ENCODE measurements at places on chromosomes 12 and 14.

DNA sequence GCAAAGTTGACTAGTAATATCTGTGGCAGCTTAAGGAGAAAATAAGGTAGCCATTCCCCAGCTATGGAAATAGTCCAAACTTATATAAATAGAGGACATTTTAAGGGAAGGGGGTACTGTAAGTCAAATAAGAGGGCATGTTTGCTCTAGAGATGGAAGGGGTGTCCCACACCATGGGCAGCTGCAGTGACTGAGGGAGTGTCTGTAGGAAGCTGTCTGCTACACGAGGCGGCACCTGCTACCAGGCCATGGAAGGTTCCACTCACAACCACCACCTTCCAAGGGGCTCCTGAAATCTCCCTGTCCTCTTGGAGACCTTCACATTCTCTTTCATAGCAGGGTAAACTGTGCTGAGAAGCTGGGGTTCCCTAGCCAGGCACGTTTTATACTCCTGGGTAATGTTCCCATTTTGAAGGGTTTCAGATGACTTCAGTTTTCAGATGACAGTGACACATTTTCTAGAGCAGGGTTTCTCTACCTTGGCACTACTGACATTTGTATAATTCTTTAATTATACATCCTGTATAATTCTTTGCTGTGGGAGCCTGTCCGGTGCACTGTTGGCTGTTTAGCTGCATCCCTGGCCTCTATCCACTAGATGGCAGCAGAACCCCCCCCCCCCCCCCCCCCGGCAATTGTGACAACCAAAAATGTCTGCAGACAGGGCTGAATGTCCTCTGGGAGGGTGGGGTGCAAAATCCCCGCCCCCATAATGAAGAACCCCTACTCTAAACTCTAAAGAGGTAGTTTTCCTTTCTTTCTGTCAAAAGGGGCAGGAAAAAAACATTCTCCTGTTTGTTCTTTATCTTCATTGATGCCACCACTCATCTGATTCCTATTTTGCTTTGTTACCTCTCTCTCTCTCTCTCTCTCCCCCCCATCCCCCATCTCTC lies 11.6 kb upstream of the SMCO2 start:
- H3K27me3 ChIP-seq: no peaks in the 10 kb centered on the region
- H3K27ac ChIP-seq: no peak overlapping the region
- H3K4me3 ChIP-seq: no peak overlapping the region

GRCh38 chr14:81125536-81125935 lies 95.2 kb downstream of the GTF2A1 start:
- no peak for DNase-seq
- H3K4me3 ChIP-seq: no peak overlapping the region
- no peaks in the 10 kb centered on the region for H3K27me3 ChIP-seq
- no peak overlapping the region for H3K27ac ChIP-seq
- no peaks in the 10 kb centered on the region for H3K4me1 ChIP-seq
- H3K36me3 ChIP-seq: no peaks in the 10 kb centered on the region

DNA sequence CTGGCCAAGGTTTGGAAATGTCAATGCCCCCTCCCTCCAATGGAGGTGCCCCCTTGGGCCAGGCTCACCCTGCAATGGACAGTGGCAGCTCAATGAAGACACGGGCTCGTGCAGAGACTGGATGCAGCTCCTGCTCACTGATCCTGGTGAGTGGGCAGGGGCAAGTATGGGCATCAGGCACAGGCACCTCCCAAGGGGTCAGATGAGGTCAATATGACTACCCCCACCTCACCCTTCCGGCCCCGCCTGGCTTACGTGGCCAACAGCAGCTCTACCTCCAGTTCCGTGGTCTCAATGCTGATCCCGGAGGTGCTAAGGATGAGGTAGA lies 13.6 kb downstream of the ITGA7 start:
- no peak overlapping the region for H3K4me3 ChIP-seq
- DNase-seq: no peak
- H3K4me1 ChIP-seq: no peaks in the 10 kb centered on the region
- no peaks in the 10 kb centered on the region for H3K36me3 ChIP-seq
- H3K27ac ChIP-seq: no peak overlapping the region
- no peaks in the 10 kb centered on the region for H3K27me3 ChIP-seq

- H3K36me3 ChIP-seq: no peaks in the 10 kb centered on the region
- H3K27ac ChIP-seq: no peak overlapping the region
- DNase-seq: no peak
- no peak overlapping the region for H3K4me3 ChIP-seq
- H3K27me3 ChIP-seq: no peaks in the 10 kb centered on the region
- peaks cover 14% of the 10 kb centered on the region for H3K4me1 ChIP-seq
These were observed 38.2 kb downstream of the TMBIM6 start for GRCh38 chr12:49779581-49779980.

- H3K4me1 ChIP-seq: no peaks in the 10 kb centered on the region
- peaks cover 44% of the 10 kb centered on the region for H3K36me3 ChIP-seq
- no peak overlapping the region for H3K4me3 ChIP-seq
These were observed 35.7 kb downstream of the RAD9B start for GRCh38 chr12:110537605-110538409.

DNA sequence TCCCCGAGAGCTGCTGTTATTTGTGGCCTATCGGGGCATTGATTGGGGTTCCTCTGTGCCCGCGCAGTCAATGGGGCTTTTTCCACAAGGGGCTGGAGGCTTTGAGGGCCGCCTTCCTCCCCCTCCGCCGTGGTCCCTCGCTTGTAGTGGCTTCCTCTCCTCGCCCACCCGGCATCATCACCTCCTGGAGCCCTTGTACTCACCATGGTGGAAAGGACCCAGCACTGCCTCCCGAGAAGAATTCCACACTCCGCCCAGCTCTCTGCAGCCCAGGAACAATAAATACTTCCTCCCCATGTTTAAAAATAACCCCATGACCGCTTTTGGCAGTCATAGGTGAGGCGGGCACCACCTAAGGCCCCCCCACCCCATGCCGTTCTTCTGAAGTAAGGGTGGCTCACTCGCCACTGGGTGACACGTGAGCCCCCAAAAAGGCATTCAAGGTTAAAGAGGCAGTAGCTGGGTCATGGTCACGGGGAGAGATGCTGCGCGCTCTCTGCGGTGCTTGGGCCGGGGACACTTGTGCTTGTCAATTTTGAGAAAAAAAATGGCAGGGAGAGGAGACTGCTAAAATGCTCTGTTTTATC lies at the start of gene MYL2:
Gene MYL2 (minus strand): TSS at position 256 of the 587 bp plus-strand sequence. CDS start 50 bp downstream, at position 206.
- no peaks in the 10 kb centered on the region for H3K36me3 ChIP-seq
- no peaks in the 10 kb centered on the region for H3K4me1 ChIP-seq
- H3K4me3 ChIP-seq: no peak within 1 kb of the TSS
- no peak within 1 kb of the TSS for H3K27ac ChIP-seq

GRCh38 chr12:31900271-31900670 lies 58.9 kb upstream of the RESF1 start:
- H3K4me1 ChIP-seq: peaks cover 41% of the 10 kb centered on the region
- H3K27me3 ChIP-seq: no peaks in the 10 kb centered on the region
- no peak overlapping the region for H3K4me3 ChIP-seq
- no peak for DNase-seq
- no peaks in the 10 kb centered on the region for H3K36me3 ChIP-seq

- H3K36me3 ChIP-seq: no peaks in the 10 kb centered on the region
- no peaks in the 10 kb centered on the region for H3K4me1 ChIP-seq
- no peak overlapping the region for H3K4me3 ChIP-seq
- no peak for DNase-seq
- no peak overlapping the region for H3K27ac ChIP-seq
These were observed 36.4 kb upstream of the SMOC1 start for GRCh38 chr14:69842686-69843420.

GRCh38 chr12:120316798-120317223 lies 10.8 kb downstream of the PLA2G1B start:
- DNase-seq: no peak
- H3K4me1 ChIP-seq: peaks cover 12% of the 10 kb centered on the region

DNA sequence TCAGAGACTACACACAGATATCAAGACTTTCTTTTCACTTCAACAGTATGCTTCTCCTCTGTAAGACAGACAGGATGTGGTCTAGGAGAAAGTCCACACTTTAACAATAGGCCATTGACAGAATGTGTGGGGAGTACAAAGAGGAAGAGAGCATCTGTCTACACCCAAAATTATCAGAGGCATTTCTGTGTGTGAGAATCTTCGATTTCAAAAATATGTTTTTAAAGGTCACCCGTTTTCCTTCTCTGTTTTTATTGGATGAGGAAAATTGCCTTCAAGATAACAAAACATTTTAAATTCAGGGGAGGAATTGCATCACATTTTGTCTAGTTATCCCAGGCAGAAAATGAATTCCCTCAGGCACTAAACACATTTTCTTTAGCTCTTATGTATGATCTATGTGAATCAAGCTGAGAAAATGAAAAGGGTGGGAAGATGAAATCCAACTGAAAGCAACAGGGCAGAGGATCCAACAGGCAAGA lies 16.4 kb downstream of the NAV3 start:
- no peak for DNase-seq
- no peak overlapping the region for H3K27ac ChIP-seq
- H3K4me1 ChIP-seq: no peaks in the 10 kb centered on the region
- no peaks in the 10 kb centered on the region for H3K27me3 ChIP-seq

DNA sequence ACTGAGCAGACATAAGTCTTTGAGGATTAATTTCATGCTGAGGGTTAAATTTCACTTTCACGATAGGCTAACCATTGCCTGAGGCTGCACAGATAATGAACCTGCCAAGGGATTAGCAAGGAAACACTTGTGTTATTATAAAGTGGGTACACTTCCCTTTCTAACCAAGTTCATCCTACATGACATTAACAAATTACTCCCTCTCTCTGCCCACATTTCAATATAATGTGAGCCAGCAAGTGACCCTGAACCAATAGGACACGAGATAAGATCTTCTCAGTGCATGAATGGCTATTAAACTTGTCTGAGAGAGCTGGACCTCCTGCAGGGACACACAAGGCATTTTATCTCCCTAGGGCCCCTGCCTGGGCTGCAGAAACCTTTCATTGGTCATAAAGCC lies 173.5 kb downstream of the PAX9 start:
- no peaks in the 10 kb centered on the region for H3K4me1 ChIP-seq
- DNase-seq: no peak
- H3K36me3 ChIP-seq: no peaks in the 10 kb centered on the region
- H3K27me3 ChIP-seq: no peaks in the 10 kb centered on the region
- H3K27ac ChIP-seq: no peak overlapping the region

GRCh38 chr14:53399057-53399456 lies 245.9 kb upstream of the DDHD1 start:
- no peak overlapping the region for H3K27ac ChIP-seq
- DNase-seq: no peak
- H3K4me3 ChIP-seq: no peak overlapping the region
- H3K27me3 ChIP-seq: no peaks in the 10 kb centered on the region
- no peaks in the 10 kb centered on the region for H3K36me3 ChIP-seq
- no peaks in the 10 kb centered on the region for H3K4me1 ChIP-seq

- H3K4me1 ChIP-seq: peaks cover 47% of the 10 kb centered on the region
- H3K36me3 ChIP-seq: peaks cover 62% of the 10 kb centered on the region
- H3K4me3 ChIP-seq: no peak overlapping the region
- no peak overlapping the region for H3K27ac ChIP-seq
These were observed 4.2 kb downstream of the CALM1 start for GRCh38 chr14:90400904-90401561.

GRCh38 chr14:100673085-100673806 lies 53.4 kb upstream of the DLK1 start:
- no peak overlapping the region for H3K27ac ChIP-seq
- peaks cover 19% of the 10 kb centered on the region for H3K4me1 ChIP-seq
- DNase-seq: no peak
- peaks cover 6% of the 10 kb centered on the region for H3K27me3 ChIP-seq
- H3K36me3 ChIP-seq: no peaks in the 10 kb centered on the region
- H3K4me3 ChIP-seq: no peak overlapping the region

DNA sequence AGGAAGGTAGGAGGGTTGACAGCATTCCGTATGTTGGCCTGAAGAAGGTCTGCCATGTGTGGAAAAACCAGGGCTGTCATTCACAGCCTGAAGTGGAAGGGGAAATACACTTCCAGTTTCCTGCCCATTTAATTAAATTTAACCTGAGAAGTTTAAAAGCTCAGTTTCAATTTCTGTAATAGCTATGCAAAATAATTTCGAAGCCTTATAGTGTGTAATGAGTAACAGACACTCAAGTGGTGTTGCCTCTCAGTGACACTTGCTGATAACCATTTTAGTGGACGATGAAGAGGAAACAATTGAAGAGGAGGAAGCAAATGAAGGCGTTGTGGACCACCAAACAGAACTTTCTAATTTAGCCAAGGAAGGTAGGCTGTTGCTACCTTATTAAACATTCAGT lies 44.8 kb downstream of the EP400 start:
- H3K4me1 ChIP-seq: no peaks in the 10 kb centered on the region
- H3K27me3 ChIP-seq: no peaks in the 10 kb centered on the region
- no peak for DNase-seq

- no peak overlapping the region for H3K4me3 ChIP-seq
- H3K27me3 ChIP-seq: peaks cover 5% of the 10 kb centered on the region
- DNase-seq: no peak
These were observed 5.1 kb downstream of the EFS start for GRCh38 chr14:23359722-23360447.

DNA sequence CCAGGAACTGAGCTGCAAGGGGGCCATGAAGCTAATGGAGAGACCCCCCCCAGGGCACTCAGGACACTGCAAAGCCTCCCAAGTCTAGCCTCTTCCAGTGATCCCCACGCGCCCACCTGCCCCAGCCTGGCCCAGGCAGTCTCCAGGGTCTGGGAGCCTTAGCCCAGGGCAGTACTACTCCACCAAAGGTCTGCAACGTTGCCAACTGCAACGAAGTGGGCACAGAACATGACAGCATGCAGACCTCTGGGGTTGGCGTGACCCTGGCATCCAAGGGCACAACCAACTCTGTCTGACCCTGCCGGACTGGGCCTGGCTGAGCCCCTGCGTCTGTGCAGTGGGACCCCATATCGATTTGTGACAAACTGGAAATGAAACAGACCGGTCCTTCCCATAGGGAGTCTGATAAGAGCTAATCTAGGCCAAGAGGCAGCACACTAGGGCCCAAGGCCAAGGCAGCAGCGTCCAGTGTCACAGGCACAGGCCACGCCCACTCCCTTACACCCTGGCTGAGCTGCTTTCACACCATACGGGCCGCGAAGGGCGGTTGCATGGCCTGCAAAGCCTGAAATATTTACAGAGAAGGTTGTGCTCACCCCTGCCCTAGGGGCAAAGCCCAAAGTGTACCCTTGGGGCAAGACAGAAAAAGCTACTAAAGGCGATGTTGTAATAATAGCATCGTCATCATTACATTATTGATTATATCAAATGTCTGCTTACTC lies 76.7 kb downstream of the NCOR2 start:
- no peaks in the 10 kb centered on the region for H3K27me3 ChIP-seq
- peaks cover 26% of the 10 kb centered on the region for H3K4me1 ChIP-seq
- no peak overlapping the region for H3K27ac ChIP-seq
- no peak overlapping the region for H3K4me3 ChIP-seq
- H3K36me3 ChIP-seq: no peaks in the 10 kb centered on the region
- DNase-seq: no peak
